Omental fat pad (tissue), 4 donors: ENCODE measurements at places on chromosomes 1 and 21.

DNA sequence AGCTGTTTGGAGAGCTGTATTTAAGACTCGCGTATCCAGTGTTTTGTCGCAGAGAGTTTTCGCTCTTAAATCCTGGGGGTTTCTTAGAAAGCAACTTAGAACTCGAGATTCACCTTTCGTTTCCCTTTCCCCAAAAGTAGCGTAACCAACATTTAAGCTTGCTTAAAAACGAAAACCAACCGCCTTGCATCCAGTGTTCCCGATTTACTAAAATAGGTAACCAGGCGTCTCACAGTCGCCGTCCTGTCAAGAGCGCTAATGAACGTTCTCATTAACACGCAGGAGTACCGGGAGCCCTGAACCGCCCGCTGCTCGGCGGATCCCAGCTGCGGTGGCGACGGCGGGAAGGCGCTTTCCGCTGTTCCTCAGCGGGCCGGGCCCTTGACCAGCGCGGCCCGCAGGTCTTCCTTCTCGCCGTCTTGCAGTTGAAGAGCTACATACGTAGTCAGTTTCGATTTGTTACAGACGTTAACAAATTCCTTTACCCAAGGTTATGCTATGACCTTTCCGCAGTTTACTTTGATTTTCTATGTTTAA, 1.9 kb downstream of the OLIG1 start:
- no peak for DNase-seq

- no peak for DNase-seq
Observed at GRCh38 chr1:12542138-12542465, 75.9 kb downstream of the DHRS3 start.

GRCh38 chr1:47495176-47495713, 57.4 kb downstream of the FOXD2 start:
- DNase-seq = no peak

DNA sequence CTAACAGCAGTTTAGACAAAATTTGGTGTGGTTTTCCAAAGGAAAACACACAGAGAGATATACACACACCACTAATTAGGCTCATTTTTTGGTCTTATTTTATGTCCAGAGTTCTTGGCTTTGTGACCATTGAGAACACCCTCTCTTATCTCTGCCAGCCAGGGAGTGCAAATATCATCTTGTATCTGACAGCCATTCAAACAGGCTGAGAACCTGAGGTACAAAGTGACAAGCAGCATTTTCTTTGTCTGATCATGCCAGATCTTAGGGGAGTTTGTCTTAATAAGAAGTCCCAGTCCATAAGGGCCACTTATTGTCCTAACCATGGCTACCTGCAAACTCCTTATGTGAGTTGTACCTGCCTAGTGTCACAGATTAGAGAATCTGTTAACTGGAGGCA, 1165.2 kb downstream of the BRINP3 start:
- no peak for DNase-seq

- DNase-seq = no peak
Observed at GRCh38 chr1:23558140-23558871, 995 bp downstream of the ID3 start.

- no peak for DNase-seq
Observed at GRCh38 chr1:6962996-6963911, 178.0 kb downstream of the CAMTA1 start.

GRCh38 chr1:167209044-167209443, 11.6 kb upstream of the POU2F1 start:
- DNase-seq = no peak

DNA sequence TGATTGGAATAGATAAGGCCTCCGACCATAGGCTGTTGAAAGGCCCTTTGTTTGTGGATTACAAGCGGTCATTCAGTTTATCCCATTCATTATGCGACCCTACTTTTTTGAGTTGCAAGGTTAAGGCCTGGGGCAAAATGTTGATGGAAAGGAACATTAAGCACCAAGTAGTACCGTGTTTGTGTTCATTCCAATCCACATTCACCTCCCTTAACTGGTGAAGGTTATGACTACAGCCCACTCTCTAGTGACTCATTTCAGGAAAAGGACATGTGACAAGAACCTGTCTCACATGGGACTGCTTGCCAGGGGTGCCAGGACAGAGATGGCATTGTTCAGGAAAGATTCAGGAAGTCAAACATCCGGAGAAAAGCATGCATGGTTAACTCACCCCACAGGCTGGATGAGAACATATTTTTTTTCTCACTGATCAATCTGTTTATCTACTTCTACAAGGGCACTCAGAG, 81.6 kb downstream of the CD58 start:
- no peak for DNase-seq

DNA sequence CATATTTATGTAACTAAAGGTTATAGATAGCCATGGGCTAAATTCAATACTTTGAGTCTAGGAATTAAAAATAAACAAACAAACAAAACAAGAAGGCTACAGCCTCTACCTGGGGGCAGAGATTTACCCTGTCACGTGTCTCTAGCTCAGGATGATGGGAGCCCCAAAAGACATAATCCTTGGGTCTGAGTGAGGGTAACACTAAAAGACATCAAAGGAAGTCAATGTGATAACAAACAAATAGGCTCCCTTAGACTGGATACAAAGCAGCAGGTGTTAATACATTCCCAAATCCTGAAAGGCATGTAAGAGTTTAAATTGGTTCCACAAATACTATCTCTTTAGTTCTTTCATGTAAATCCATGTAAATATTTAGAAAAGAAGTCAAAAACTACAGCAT, 10.7 kb downstream of the MYSM1 start:
- DNase-seq = no peak

DNA sequence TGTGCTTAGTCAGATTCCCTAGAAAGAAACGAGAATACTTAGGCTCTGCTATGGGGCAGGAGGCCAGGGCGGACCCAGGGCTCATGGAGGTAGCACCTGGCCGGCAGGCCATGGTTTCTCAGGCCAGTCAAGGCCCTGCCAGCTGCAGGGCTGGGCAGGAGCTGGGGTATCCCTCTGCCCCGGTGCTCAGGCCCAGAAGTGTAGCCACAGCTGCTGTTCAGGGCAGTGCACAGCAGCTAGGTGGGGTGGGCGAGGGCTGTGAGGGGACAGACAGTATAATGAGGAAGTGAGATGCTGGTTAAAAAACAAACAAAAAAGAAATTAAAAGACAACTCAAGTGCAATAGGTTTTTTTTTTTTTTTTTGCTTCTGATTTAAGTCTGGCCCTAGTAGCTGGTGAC, 34.0 kb upstream of the EDN2 start:
- no peak for DNase-seq

- DNase-seq = no peak
Observed at GRCh38 chr1:221829327-221830015, 87.6 kb upstream of the DUSP10 start.

- DNase-seq = no peak
Observed at GRCh38 chr1:223091896-223092295, 51.2 kb downstream of the TLR5 start.

DNA sequence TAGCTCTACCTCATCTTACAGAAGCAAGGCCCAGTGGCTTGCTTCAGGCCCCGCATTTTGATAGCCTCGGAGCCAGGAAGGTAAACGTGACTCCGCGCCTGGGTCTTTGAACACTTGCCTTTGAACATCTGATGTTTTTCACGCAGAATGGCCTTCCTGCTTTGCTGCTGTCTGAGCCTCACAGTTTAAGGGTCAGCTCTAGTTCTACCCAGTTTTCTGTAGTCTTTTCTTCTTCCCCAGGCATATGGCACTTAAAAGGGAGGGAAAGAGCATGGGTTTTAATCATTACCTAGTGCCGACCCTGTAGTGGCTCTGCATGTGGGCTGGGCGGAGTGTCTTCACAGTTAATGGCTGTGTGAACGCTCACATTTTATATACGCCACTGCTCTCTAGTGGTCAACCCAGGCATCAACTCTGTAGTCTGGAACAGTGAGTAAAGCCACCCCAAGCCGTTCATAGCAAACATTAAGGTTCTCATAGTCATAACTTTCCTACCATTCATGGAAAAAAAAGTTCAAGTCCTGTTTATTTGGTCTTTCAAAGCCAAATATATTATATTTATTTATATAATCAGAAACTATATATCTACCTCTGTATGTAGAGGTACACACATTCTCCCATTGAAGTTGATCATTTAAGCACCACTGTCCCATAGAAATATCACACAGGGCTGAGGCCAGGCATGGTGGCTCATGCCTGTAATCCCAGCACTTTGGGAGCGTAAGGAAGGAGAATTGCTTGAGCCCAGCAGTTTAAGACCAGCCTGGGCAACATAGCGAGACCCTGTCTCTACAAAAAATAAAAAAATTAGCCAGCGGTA, 78.1 kb downstream of the IER5 start:
- DNase-seq = peak; percentile 51

DNA sequence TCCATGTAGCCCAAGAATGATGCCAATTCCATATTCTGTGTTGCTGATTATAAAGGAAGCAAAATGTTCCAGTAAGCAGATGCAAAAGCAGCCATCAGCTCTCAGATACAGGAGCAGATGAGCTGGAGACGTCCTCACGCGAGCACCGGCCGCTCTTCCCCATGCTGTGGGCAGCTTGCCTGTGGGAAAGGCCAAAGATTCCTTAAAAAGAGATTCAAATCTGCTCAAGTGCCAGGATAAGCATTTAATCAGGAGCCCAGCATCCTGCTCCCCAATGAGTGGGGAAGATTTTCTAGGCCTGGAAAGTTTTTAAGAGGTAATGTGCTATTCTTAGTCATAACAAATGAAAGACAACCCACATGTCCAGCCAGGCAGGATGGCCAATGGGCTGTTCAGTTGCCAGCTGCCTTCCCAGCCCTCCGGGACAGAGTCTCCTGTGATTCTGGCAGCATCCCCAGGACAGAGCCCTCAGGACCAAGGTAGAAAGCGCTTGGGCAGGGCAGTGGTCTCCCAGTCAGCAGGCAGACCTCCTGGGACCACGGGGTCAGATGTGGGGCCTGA, 108.2 kb upstream of the TMPRSS2 start:
- no peak for DNase-seq

DNA sequence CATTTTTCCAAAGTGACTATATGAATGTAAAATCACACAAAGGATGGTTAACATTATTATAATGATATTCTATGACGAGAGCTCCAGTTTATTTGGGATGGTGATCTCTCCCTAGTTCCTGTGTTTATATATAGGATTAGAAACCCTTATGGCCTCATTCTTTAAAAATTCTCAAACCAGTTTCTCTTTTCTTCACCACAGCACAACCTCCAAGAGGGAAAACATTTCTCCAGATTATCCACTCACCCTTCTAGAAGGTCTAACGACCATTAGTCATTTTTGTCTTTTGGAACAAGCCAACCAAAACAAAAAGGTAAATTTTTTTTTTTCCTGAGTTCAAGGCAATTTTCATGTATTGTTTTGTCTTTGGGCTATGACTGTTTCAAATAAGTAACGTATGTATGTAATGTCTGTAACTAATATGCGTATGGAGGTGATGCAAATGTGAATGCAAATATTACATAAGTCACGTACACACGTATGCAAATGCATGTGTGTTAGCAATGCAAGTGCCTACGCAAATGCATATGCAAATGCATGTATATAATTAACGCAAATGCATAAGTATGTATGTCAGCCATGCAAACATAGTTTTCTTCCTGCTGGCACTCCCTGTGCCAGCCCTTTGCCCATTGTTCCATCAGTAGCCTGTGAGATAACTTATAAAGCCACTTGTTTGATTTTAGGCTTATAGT, 72.5 kb upstream of the MORC3 start:
- no peak for DNase-seq

- no peak for DNase-seq
Observed at GRCh38 chr21:44865561-44866280, 7.8 kb downstream of the PTTG1IP start.

- no peak for DNase-seq
Observed at GRCh38 chr21:35512346-35512745, 463.2 kb upstream of the RUNX1 start.

GRCh38 chr21:14677639-14678179, 131.6 kb upstream of the SAMSN1 start:
- no peak for DNase-seq

DNA sequence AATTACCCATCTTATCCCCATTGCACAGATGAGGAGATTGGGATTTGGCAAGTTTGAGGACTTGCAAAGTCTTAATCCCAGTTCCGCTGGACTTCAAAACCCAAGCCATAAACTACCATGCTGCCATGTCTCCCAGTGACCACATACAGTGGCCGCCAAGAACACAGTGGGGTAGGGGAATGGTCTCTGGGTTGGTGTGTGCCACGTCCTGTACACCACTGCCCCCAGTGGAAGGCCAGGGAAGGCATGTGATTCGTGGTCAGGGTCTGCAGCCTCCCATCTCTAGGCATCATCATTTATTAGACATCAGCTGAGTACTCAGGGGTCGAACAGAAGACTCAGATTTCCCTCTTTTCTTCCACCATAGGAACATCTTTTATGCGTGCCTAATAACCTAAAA, 76.0 kb downstream of the MAN1C1 start:
- DNase-seq = no peak

DNA sequence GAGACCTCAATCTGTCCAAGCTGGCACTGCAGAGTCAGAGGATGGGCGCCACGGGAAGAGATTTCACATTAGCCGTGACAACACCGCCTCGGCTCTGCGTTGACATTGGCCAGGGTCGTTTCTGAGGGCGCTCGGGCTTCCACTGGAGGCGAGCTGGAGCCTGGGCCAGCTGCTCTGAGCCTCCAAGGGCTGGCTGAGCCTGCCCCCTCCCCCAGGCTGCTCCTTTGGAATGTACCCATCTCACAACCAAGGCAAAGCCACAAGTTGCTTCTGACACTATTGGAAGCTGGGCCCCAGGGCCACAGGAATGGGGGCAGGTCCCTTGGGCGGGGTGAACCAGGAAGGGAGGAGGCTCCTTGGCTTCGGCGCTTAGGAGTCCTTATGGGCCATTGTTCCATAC, 12.7 kb downstream of the GPR3 start:
- DNase-seq = no peak

DNA sequence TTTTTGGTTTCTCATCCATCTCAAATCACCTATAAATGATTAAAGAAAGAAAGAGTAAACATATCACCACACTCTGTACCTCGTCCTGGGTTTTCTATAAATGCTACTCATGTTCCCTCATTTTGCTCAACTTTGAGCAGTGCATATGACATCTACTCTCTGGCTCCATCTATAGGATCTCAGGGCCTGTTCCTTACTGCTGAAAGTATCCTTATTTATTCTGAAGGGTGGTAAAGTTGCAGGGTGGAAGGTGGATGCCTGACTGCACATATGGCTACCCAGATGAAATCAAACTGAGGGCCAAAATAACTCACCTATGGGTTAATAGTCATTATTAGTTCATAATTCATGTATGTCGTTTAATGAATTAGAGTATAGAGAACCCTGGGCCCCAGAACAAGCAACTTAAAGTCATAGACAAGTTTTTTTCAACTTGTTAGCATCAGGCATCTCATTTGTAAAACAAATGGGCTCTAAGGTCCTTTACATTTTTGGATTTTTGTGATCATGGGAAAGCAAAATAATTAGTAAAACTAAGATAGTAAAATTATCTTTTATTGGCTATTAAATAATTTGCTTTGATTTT, 46.5 kb downstream of the NCF2 start:
- DNase-seq = no peak
